ENCODE measurements at places on chromosomes 6 and 20.
A peak's percentile ranks its signal among the peaks of the same experiment; 100 is the strongest.

DNA sequence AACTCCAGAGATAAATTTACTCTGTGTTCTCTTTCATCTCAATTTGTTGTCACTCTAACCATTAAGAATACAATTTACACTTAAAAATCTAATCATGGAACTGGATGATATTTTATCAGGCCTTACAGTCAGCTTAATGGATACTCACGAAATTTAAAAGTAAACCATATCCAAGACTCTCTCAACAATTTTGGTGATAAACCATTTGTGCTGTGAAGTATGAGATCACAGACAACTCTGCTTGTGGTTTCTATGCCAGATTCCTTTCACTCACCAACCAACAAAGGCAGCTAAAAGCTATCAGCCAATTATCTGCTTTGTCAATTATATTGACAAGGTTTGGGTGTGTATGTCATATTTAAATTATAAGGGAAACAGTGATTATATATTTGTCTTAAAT is 155.8 kb downstream of the TRDN start:
- no peak for DNase-seq

DNA sequence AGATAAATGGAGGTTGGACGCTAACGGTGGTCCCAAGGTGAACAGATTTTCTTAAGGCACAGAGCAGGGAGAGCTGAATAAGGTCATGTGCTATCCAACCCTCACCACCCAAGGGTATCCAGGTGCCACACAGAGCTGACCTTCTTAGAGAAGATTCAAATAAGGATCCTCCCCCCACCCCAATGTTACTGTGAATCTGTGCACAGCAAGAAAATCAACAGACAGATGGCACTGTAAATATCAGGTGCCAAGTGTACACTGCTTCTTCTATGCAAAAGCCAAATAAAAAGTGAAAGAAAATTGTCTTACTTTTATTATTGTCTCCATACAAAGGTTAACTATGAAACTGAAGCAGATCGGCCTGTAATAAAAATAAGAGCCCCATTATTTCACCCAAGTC is 96.9 kb downstream of the PAK5 start:
- no peak for DNase-seq

DNA sequence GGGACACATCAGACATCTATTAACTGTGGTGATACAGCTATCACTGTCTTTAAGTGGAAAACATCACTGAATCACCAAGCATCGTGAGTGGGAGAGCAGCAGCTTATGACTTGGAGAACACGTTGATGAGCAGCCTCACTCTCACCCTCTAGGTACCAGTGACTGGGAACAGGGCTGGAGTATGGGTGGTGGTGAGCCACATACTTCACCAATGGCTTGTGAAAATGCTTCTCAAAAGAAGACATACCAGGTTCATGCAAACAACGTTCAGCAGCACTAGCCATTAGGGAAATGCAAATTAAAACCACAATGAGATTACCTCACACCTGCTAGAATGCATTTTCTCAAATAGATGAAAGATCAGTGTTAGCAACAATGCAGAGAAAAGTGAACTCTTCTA is 25.3 kb downstream of the SNX5 start:
- no peak for DNase-seq

DNA sequence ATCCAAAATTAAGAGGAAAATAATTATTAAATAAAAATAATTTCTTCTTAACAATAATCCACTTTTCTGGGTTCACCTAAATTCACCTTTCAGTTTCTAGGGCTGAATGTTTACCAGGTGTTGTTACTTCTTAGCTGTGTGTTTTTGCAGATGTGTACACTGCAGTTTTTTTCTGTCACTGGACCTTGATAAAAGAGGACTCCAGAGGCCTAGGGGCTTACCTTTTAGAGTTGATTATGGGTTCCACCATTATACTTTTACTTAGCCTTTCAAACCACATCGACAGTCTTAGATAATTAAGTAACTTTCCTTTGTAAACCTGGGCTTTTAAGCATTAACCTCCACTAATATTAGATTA is 766.5 kb downstream of the BCKDHB start:
- DNase-seq: no peak

DNA sequence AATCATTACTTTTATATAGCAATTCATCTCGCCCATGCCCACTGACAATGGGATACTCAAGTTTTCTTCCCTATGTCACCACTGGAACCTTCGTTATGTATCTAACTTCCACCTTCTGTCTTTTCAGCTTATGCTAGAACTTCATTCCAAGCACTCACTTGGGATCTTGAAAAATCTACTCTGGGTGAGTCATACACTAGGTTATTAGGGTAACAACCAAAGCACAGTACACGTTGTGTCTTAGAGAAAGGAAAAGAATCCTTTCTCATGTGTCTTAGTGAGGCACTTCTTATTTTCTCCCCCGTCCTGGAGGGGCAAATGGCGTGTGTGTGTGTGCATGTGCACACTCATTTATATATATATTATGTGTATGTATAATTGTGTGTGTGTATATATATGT is 18.3 kb upstream of the FAM162B start:
- DNase-seq: no peak

- no peak for DNase-seq
These were observed 175.4 kb upstream of the FLRT3 start for GRCh38 chr20:14512839-14513238.

DNA sequence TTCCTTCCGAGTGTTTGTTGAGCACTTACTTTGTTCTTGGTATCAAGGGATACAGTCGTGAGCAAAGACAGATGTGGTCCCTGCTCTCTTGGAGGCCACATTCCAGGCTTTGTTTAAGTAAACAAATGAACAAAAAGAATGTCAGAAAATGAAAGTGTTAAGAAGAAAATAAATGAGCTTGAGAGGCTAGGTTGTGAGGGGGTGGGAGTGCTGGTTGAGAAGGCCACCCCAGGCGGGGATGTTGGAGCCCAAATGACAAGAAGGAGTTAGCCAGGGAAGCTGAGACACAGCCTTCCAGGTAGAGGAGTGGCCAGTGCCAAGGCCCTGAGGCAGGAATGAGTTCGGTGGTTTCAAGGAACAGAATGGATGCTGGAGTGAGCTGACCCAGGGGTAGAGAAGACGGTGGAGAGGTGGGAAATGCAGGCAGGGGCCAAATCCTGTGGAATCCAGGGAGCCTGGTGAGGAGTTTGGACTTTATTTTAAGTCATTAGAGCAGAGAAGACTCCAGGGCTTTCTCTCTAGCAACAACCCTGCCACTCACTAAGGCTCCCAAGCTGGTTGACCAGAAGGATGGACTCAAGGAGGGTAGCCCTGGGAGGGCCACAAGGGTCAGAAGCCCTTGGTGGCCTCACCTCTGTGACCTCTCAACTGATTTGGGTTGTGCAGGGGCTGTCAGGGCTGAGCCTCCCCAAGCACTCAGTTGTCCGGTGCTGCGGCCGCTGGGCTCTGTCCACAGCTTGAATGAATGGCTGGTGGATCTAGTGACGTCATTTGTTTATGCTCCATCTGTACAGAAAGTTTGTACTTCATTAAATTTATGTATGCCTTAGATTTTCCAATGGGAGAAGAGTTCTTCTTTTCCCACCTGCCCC is 66.0 kb upstream of the STX16 start:
- DNase-seq: no peak

DNA sequence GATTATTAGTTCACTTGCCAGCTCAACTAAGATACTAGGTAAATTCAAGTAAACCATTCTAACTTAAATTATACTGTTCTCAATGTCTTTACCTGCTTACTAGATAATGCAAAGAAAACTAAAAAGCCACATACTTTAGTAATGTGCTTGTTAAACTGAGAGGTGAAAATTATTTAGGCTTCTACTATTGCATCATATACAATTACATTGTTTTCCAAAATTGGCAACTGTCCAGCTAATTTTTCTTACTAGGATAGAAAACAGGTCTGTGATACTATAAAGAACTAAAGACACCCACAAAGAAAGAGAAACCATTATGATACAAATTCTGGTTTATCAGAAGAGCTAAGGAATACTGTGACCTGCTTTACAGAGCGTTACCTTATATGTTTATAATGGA is 45.6 kb upstream of the ALDH8A1 start:
- no peak for DNase-seq

DNA sequence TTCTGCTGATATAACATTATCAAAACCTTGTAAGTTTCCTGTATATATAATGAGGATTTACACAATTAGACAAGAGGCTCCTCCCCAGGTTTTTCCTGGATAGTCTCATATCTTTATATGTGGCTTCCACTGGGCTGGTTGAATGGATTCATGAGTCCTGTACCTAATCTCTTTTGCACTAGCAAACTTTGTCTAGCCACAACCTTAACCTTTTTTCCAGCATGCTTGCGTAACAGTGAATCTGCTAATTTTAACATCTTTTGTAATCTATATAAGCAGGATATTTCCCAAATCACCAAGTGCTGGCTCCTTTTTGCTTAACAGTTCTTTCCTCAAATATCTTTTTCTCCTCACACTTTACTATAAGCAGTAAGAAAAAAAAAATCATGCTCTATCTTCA is 153.6 kb downstream of the COL21A1 start:
- no peak for DNase-seq

DNA sequence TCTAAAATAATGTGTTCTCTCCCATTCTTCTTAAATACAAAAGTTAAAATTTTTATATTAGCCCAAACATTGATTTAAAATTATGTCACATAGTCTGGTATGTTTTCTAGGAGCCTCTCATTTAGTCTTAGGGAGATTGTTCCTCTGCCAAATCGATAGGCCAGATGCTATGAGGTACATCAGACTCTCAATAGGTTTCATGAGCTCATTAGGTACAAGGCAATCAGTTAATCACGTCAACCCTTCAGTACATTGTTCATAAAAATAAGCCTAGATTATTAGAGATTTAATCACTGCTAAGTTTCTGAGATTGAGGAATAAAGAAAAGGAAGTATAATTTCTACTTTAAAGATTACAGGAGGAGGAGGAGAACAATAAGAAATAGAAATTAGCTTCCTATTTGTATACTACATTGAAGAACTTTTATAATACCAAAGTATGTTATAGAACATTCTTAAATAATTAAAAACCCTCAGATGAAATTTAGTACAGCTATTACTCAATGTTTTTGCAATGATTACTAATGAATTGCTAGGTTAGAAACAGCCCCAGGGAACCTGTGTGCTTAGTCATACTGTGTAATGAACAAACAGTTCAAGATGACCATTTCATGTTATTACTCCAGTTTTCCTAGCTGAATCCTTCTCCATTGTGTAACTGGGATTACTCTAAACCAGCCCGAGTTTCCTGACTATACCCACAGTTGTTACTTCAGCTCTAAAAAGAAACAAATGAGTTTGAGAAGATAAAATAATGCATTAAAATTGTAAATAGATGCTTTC is 117.0 kb downstream of the BMP5 start:
- peak; percentile 92 for DNase-seq

- no peak for DNase-seq
These were observed 92.8 kb downstream of the FNDC1 start for GRCh38 chr6:159261995-159262394.

- no peak for DNase-seq
These were observed 92.0 kb upstream of the FRMD1 start for GRCh38 chr6:168170841-168171601.

DNA sequence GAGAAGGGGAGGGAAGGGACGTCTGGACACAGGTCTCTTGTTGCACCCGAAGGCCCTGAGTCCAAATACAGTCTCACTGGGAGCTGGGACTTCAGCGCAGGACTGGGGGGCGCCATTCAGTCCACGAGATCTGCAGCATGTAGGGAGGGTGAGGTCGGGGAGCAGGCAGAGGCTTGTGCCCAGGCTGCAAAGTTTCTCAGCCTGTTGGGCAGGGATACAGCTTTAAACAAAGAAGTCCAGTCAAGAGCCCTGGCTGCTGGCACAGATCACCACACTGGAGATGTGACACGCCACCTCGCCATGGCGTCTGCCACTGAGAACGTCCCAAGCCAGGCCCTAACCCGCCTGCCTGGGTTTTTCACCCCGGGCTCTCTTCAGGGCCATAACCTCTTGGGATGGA is 256.6 kb downstream of the DLL1 start:
- DNase-seq: no peak

GRCh38 chr6:42249279-42249678 is 31.6 kb upstream of the MRPS10 start:
- no peak for DNase-seq

DNA sequence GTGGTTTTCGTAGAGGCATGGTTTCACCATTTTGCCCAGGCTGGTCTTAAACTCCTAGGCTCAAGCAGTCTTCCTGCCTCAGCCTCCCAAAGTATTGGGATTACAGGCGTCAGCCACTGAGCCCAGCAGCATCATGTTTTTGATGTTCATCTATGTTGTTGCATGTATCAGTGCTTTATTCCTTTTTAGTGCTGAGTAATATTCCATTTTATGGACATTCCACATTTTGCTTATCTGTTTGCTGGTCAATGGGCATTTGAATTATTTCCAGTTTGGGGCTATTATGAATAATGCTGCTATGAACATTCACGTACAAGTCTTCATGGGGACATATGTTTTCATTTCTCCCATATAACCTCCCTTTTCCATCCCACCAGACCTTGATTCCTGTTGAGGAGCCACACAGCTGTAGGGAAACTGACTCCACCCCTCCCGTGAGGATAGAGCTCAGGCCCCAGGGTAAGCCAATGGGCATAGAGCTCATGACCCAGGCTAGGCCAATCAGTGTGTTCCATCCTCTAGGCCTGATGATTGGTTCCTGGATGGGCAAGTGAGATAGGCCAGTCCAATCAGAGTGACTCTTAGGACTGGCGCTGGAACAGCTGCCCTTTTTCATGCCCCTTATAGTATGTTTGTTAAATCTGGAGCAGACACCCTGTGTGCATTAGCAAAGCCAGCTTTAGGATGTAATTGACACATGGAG is 49.5 kb downstream of the DLGAP4 start:
- no peak for DNase-seq

- no peak for DNase-seq
These were observed 240.5 kb downstream of the TTLL2 start for GRCh38 chr6:167565388-167565787.

DNA sequence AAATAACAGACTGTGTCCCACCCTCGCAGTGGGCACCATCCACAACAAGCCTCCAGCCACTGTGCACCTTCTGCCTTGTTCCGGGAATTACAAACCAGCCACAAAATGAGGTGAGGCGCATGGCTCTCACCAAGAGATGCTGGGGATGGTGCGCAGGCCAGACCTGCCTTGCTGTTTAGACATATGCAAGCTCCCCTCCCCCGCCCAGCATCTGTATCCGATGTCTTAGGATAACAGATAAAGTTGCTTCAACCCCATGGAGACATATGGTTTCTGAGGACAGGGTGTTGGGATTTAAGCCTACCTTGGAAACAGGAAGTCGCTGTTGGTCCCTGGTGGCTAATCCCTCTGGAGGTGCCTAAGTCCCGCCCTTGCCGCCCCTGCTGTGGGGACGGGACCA is 50.4 kb upstream of the MPC1 start:
- DNase-seq: no peak

DNA sequence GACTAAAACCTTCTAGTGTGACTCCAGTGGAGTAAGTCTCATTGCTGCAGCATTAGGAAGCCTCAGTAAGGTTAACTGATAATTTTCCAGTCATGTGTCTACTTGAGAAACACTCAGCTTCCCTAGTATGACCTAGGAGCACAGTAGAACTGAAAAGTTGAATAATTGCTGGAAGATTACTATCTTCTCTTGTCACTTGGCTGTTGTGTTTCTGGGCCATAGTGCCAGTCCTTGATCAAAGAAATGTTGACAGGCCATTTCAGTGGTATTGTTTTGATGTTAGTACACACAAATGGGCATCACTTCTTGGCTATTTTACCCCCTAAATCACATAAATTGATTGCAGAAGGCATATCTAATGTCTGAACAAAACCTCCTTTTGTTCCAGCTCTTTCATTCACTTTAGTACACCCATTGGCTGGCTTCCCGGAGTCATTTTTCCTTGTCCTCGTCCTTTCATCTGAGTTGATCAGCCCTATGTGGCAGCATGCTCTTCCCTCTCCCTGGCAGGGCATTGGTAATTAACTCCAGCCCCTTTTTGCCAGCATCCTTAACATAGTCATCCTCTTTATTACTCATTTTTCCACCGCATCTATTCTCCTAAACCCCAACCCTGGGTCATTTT is 6.0 kb downstream of the ENPP3 start:
- no peak for DNase-seq
